CD4-positive, CD25-positive, alpha-beta regulatory T cell (primary cell): ENCODE measurements at places on chromosomes 3 and 15. TPM values are rescaled to one million over a fixed set of nuclear protein-coding genes. Genes with fewer than 3 reads are reported as not detected.

GRCh38 chr15:67253549-67254237, 768 bp downstream of the AAGAB start:
- no peak for DNase-seq

PPIP5K1 gene
- 34.0 TPM for total RNA-seq

- DNase-seq, result no peak
Observed at GRCh38 chr3:112429960-112430359, 69.3 kb downstream of the BTLA start.

- no peak for DNase-seq
Observed at GRCh38 chr3:185052631-185053030, 100.2 kb downstream of the C3orf70 start.

GRCh38 chr15:64762546-64762945, 12.8 kb downstream of the RBPMS2 start:
- DNase-seq, result no peak

C3orf85 gene
- total RNA-seq, result not detected

DNA sequence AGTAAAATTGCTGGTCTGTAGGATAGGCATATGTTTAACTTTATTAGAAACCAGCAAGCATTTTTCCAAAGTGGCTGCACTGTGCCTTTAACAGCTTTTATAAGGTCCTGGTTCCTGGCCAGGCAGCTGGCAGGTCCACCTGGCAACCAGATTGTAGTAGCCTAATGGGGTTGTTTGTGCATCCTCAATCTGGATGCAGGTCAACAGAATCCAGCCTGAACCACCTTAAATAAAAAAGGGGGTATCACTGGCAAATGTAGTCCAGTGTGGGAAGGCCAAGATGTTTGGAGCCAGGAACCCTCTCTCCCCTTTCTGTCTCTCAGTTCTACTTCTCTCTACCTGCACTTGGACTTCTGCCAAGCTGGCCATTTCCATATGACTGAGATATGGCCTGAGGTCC, 200.3 kb downstream of the ZNF621 start:
- no peak for DNase-seq
